ENCODE measurements at places on chromosomes 2 and 18.

- no peak for DNase-seq
Measured at GRCh38 chr2:206452242-206452641, 8.9 kb downstream of the ADAM23 start.

- DNase-seq = no peak
Measured at GRCh38 chr18:58067601-58068000, 23.6 kb downstream of the NEDD4L start.

DNA sequence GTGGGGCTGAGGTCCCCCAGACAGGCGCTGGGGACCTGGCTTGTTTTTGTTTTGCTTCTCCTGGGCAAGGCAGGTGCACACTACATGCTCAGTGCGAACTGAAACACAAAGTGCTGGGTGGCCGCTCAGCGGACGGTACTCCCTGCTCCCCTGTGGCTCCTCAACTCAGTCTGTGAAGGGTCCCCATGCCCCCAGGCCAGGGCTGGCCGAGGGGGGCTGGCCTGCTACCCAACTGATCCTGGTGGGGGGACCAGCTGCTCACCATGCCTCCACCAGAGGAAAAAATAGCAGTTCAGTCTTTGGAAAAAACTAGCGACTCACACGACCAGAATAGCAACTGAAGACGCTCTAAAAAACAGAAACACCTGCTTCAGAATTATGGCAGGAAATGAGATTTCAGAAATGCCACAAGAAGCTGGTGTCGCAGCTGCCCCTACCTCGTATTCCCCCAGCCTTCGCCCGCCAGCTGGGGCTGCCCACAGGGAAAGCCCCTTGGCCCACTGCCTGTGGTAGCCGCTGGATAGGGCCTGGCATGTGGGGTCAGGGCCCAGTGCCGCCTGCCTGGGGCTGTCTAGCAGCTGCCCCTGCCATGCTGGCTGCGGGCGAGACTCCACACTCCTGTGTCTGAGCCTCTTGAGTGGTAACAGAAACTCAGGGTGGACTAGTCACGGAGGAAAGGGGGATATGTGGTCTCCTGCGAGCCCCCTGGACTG, 43.7 kb downstream of the MEX3C start:
- peak; percentile 19 for DNase-seq

DNA sequence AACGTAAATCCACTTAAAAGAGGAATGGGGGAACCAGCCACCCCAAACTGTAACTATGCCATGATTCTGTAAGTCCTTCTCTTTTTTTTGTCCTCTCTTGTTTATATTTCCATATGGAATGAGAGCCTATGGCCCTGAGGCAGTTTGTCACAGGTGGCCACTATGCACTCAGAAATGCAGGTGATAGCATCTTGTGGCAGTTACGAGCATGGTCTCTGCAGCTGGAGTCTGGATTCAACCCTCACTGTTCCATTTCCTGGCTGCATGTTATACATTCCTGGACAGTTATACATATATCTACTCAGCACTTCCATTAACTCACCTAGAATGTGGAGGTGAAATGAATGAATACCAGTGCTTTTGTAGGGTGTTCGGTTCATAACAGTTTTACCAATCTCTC, 291.5 kb upstream of the FANCL start:
- no peak for DNase-seq

GRCh38 chr2:234949762-234950434, 1.9 kb upstream of the SH3BP4 start:
- DNase-seq = no peak

DNA sequence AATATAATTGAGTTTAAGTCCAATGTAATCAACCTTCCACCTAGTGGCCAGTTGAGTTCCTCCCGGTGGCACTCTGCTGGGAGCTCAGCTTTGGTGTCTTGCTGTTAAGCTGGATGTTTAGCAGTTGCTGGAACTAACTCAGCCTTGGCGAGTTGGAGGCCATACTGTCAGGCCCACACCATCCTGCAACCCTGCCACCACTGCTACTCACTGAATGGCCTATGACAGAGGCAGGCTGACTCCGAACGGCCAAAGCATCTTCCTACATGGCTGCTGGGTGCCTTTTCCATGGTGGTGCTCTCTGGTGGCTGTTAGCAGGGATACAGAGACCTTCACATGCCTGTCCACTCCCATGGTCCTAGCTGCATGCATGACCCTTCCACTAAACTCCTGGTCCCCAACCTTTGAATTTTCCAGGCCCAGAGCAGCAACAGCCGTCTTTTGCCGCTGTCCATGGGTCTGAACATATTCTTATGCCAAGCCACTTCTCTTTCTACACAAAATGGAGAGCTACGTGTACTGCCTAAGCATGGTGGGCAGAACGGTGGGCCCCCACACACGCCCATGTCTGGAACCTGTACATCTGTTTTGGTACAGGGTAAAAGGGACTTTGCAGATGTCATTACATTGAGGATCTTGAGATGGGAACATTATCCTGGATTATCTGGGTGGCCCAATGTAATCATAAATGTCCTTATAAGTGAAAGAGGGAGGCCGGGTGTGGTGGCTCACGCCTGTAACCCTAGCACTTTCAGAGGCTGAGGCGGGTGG, 15.0 kb upstream of the TRAF3IP1 start:
- no peak for DNase-seq

- no peak for DNase-seq
Measured at GRCh38 chr2:88530081-88530480, 77.6 kb upstream of the FOXI3 start.

DNA sequence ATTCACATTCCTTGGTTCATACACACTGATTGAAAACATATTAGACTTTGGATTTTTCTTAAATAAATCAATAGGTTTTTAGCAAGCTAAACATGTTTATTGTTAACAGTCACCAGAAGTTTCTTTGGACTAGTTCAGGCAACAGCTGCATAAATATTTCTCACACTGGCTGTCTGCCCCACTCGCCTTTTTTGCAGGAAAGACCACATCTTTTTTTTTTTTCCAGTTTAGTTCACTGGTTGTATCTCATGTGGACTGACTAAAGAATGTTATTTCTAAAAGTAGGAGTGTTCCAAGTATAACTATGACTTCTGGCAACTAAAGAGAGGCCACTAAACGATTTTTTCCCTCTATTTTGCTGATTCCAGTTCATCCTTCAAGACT, 31.1 kb downstream of the SLC40A1 start:
- DNase-seq = no peak

DNA sequence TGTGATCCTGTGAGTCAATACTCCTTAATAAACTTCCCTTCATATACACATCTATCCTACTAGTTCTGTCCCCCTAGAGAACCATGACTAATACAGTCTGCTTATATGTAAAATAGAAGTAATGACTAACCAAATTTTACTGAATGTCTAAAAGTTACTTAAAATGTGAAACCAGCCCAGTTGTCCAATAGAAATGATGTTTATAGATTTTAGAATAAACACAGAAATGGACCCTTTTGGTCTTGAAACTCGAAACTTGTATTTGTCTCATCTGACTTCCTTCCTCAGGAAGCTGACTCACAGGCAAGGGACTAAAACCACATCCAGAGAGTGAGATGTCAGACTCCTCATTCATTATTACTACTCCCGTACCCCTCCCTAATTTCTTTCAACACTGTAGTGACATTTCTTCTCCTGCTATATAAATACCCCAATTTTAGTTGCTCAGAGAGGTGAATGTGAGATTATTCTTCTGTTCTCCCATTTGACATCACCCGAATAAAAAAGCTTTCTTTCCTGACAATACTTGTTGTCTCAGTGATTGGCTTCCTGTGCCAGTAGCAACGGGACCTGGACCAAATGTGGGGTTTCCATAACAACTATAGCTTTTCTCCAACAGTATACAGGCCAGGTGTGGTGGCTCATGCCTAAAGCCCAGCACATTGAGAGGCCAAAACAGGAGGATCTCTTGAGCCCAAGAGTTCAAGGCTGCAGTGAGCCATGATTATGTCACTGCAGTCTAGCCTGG, 486.0 kb downstream of the ERBB4 start:
- no peak for DNase-seq

DNA sequence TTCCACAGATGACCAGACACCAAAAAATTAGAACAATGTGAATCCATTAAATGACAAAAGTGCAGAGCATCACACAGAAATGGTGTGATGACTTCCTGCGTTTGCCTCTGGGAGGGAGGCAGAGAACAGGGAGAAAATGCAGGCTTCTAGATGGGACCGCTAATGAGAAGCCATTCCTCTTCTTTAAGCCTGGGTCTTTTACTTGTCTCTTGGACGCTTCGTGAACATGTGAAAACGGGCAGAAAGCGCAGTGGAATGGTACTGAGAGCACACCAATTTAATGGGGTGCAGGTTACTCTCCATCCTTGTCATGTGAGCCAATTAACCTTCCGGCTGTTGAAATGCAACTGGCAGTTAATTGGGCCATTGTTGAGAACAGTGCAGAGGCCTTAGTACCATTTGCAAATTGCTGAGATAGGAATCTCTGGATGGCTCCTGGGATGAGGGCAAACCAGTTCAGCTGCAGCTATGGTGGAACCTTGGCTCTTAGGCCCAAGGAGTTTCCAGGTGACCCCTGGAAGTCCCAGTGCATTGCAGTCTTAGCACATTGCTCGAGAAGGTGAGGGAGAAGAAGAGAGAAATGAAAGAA, 210.4 kb upstream of the CXCR4 start:
- DNase-seq = no peak

DNA sequence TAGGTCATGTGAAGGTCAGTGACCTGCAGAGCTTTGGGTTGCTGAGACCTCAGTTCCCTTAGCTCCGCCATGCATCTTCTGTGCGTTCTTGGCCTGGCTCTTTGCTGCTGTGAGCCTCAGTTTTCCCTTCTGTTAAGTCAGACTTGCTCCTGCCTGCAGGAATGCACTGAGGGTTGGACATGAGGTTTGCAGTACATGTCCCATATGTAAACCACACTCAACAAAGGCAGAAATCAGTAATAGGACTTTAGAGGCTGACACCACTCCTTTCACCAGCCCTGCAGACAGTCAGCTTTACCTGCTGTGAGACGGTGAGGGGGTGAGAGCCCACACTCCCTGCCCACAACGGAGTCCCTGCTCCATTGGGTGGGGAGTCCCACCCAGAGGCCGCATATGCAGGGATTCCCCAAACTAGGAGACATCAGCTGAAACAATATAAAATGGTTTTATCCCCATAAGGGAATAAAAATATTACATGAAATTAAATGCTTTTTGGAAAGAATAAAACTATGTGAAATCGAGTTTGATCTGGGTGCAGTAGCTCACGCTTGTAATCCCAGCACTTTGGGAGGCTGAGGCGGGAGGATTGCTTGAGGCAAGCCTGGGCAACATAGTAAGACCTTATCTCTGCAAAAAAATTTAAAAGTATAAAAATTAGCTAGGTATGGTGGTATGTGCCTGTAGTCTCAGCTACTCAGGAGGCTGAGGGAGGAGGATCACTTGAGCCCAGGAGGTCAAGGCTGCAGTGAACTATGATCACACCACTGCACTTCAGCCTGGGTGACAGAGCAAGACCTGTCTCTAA, 55.1 kb downstream of the MYO7B start:
- no peak for DNase-seq

DNA sequence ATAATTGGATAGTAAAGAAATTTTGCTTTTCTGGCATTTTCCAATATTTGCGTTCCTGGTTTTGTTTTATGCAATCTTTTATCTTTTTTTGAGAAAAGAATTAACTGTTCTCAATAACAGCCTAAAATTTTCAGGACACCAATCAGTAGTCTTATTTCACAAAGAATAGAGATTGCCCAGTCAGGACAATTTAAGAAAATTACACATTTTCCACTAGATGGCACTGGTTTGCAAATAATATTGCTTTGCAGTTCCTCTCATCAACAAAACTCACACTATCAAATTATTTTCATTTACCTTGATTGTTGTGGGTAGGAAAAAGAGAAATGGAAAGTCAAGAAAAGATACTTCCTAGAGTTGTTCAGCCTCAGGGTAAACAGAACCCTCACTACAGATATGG, 2.4 kb upstream of the RBM45 start:
- no peak for DNase-seq
